Myocyte (in vitro differentiated cells): ENCODE measurements at places on chromosomes 12 and 14. TPM values are rescaled to one million over a fixed set of nuclear protein-coding genes. Genes with fewer than 3 reads are reported as not detected.

DNA sequence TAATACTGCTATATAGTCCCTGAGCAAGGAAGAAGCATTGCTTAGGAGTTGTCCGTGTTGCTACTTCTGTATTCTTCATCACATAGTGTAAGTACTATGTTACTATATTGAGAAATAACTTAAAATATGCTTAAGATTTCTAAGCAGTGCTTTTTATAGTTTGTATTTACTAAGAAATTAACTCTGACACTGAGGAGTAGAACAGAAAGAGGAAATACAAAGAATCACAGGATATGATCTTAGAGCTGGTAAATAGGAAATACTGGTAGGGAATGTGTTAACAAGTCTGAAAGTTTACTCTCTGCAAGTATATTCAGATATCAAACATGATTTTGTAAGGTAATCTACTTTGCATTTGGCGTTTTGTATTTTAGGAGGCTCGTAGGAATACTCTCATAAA is 15.5 kb downstream of the XPOT start:
- DNase-seq, result no peak

The KLHDC1 gene
- 4.9 and 6.1 TPM in 2 replicates for total RNA-seq

GRCh38 chr12:63880742-63881263 is 36.3 kb downstream of the SRGAP1 start:
- DNase-seq, result no peak

The CCDC175 gene
- not detected in 2 replicates for total RNA-seq

DNA sequence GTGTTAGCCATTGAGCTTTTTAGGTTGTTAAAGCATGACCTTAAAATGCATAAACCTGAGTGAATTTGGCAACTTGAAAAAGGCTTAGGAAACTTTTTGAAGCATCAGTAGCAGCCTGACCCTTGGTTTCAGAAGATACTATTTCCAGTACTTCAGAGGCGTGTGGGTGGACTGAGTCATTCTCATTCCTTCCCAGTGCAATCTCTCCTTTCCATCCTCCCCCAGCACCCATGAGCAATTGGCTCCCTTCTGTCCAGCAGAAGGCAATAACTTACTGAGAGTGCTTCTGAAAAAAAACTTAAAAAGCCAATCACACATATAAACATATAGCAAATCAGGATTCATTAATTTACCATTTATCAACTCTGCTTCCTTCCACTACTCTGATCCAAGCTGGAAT is 299.3 kb upstream of the STXBP6 start:
- no peak for DNase-seq

- DNase-seq, result no peak
Observed at GRCh38 chr14:99241325-99242010, 30.5 kb downstream of the BCL11B start.

GRCh38 chr12:105331805-105332251 is 1.3 kb downstream of the C12orf75 start:
- DNase-seq, result no peak

The OVCH1 gene
- 0.10 and 0.64 TPM in 2 replicates for total RNA-seq

DNA sequence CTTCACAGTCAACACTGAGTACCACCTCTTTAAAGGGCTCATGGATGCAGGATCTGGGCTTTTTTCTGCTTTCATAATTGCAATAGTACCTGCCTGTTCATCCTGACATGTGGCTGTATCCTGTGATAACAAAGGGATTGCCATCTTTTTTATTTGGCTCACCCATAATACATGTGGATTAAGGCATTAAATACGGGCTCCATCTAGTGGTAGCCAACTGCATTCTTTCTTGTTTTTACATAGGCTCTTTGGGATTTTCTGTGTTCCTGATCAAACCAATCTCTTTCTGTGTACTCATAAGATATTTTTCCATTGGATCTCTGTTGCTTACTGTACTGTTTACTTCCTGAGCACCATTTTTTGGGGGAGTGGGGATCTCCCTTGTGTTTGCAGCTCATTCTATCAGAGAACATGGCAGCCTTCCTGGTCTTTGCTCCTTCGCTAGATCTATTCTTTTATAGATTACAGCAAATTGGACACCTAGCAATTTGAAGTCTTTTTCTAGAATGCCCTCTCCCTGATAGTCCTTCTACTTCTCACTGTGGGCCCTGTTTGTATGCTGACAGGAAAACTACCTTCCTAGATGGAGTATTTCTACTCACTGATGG is 723.4 kb upstream of the MDGA2 start:
- DNase-seq, result peak; percentile 4

DNA sequence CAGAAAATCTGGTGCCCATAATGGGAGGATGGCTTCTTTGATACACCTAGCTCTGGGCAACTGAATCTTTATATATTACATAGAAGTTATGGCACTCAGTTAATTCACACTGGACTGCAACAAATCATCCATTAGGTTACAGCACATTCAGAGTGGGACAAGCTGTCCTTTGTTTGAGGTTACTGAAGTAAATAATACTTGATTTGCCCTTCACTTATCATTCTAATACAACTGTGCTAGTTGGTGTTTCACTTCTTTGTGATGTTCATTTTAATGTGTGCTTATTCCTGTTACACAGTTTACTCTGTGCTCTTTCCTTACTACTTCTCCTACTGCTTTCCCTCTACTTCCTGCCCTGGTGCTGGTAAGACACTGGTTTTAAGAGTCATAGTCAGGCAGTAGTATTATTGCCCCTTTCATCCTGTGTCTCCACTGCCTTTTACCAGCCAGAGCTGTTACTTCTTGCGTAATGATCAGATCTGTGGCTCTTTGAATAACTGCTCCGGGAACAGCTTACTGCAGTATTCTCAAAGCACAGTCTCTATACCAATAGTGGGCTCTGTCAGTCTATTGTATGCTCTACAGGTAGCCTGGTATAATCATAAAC is 36.4 kb upstream of the GXYLT1 start:
- DNase-seq, result peak; percentile 6

The CATSPERB gene
- not detected in 2 replicates for total RNA-seq

The TDRD9 gene
- 0.56 and 5.5 TPM in 2 replicates for total RNA-seq

- no peak for DNase-seq
Observed at GRCh38 chr12:116666305-116666673, 71.6 kb downstream of the SPRING1 start.

DNA sequence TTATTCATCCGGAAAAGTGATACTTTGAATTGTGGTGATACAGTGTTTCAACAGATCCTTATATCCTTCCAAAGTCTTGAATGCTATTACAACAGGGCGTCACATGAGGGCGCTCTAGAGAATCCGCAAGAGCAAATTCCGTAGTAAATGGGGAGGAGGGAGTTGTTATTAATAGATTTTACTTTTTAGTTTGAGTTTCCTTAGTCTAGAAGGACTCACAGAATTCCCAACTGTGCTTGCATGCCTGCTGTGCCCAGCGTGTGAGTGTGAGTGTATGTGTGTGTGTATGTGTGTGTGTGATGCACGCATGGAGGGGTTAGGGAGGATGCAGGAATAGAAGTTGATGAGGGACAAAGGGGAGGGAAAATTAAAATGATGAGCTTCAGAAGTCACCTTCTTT is 375.3 kb downstream of the C12orf75 start:
- DNase-seq, result peak; percentile 81

DNA sequence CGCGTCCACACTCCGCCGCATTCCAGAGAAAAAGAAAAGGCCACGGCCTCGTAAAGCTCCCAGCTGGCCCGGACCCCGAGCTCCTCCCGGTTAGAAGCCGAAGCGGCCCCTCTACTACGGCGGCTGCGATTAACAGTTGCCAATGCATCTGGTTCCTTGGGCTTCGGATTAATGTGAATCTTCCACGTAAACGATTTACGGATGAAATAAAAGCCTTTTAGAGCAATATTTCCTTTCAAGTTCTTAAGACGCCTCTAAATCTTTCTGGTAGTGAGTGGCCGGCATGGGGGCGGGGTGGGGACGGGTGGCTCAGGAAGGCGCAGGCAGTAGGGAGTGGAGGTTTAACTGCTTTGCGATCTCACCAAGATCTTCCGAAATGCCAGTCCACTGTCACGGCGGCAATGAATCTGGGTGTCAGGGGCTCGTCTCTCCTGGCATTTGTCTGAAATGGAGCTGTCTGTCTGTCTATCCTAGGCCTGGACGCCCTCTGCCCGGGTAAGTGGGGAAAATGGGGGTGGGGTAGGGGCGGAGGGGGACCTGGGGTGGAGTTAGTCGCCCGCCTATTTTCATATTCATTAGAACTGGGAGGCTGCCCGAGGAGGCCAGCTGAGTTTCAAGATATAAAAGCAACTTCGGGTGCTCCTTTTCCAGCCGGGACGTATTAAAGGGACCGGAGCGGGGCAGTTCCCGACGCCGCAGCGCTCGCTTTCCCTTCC is 413 bp upstream of the ALX1 start:
- DNase-seq, result no peak

GRCh38 chr12:116325336-116325664 is 47.8 kb upstream of the MED13L start:
- DNase-seq, result no peak

The HHIPL1 gene
- total RNA-seq, result 0.32 and 0.36 TPM in 2 replicates

GRCh38 chr12:127286281-127286680 is 980.7 kb upstream of the TMEM132C start:
- no peak for DNase-seq

DNA sequence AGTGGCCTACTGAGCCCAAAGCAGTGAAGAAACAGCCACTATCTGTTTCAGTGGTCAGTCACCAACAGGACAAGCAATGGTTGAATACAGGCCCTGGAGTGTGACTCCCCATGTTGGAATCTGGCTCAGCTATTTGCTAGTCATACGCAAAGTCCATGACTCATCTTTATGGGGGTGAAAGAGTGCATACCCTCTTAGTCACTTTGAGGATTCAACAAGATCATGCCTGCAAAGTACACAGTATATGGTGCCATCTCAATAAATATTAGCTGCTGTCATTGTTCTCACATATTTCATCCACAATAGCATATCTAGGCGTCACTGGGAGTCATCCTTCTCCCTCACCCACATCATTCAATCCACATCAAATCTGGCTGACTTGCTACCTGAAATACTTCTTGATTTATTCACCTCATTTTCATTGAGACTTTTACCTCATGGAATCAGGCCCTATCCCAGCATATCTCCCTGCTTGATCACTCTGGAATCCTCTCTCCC is 26.4 kb upstream of the STAB2 start:
- DNase-seq, result peak; percentile 93

DNA sequence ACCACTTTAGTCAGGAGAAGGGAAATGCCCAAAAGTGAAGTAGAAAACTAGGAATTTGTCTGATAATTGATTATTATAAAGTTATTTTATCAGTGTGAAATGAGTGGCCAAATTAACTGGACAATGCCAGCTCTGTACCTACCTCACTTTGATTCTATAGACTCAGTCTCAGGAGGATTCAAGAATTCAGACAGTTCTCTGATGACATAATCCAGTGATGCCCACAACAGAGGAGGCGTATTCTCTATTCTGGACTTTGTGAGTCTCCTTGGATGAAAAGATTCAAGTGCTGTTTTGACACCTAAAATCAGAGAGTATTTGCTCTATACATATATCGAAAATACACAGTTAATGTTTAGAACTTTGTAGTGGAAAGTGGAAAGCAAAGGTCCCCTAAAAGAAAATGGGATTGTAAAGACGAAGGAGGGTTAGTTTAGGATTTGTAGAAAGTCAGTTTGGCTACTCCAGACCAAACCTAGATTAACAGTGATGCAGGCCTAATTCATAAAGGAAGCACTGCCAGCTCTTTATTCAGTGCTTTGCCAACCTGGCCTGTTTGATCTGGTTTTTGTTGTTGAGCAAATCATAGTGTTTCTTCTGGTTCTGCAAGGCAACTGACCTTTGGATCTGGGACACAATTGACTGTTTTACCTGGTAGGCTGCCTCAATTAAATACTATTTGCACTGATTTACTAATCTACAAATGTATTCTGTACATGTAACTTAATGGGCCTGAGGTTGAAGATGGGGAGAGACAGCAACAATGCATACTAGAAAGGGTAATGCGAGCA is 67.4 kb downstream of the DAD1 start:
- DNase-seq, result no peak

The SPIC gene
- not detected in 2 replicates for total RNA-seq

The RBM19 gene
- total RNA-seq, result 17.6 and 21.1 TPM in 2 replicates

DNA sequence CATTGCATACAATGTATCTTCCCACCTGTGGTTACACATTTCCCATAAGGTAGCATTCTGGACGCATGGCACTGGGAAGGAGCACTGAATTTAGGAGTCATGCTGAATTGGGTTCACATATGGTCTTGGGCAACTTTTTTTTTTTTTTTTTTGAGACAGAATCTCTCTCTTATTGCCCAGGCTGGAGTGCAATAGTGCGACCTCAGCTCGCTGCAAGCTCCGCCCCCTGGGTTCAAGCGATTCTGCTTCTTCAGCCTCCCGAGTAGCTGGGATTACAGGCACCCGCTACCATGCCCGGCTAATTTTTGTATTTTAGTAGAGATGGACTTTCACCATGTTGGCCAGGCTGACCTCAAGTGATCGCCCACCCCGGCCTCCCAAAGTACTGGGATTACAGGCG is 13.3 kb downstream of the DIP2B start:
- no peak for DNase-seq

DNA sequence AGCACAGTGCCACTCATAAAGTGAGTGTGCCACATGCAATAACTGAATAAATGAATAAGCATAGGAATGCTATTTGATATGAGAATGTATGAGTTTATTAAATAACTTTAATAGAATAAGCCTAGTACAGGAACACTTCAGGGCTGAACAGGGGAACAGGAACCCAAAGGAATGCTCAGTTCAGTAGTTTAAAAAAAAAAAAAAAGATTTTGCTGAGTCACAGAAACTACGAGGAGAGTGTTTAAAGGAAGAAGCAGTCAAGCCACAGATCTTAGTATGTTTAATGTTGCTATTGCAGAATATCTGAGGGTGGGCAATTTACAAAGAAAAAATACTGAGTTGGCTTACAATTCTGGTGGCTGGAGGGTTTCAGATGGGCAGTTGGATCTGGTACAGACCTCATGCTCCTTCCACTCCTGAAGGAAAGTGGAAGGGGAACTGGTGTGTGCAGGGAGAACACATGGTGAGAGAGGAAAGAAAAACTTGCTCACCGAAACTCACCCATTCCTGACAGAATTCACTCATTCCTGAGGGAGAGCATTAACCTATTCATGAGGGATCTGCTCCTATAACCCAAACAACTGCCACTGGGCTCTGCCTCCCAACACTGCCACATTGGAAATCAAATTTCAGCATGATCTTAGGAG is 880.3 kb upstream of the MGAT4C start:
- DNase-seq, result peak; percentile 43

GRCh38 chr14:72311516-72311915 is 379.3 kb downstream of the RGS6 start:
- no peak for DNase-seq

The CELA1 gene
- total RNA-seq, result not detected in 2 replicates

The SCARB1 gene
- total RNA-seq, result 3.0 and 8.1 TPM in 2 replicates

GRCh38 chr12:126708492-126708896 is 1558.5 kb upstream of the TMEM132C start:
- peak; percentile 80 for DNase-seq
